ENCODE measurements at places on chromosomes 1 and 21.

DNA sequence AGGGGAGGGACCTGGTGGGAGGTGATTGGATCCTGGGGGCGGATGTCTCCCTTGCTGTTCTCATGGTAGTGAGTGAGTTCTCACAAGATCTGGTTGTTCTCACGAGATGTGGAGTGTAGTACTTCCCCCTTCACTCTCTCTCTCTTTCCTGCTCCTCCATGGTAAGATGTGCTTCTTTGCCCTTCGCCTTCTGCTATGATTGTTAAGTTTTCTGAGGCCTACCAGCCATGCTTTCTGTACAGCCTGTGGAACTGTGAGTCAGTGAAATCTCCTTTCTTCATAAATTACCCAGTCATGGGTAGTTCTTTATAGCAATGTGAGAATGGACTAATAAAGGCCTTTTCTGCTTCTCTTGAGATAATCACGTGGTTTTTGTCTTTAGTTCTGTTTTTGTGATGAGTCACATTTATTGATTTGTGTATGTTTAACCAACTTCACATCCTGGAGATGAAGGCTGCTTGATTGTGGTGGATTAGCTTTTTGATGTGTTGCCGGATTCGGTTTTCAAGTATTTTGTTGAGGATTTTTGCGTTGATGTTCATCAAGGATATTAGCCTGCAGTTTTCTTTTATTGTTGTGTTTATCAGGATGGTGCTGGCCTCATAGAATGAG lies 45.5 kb downstream of the RABGAP1L start:
- DNase-seq, result peak; percentile 6

DNA sequence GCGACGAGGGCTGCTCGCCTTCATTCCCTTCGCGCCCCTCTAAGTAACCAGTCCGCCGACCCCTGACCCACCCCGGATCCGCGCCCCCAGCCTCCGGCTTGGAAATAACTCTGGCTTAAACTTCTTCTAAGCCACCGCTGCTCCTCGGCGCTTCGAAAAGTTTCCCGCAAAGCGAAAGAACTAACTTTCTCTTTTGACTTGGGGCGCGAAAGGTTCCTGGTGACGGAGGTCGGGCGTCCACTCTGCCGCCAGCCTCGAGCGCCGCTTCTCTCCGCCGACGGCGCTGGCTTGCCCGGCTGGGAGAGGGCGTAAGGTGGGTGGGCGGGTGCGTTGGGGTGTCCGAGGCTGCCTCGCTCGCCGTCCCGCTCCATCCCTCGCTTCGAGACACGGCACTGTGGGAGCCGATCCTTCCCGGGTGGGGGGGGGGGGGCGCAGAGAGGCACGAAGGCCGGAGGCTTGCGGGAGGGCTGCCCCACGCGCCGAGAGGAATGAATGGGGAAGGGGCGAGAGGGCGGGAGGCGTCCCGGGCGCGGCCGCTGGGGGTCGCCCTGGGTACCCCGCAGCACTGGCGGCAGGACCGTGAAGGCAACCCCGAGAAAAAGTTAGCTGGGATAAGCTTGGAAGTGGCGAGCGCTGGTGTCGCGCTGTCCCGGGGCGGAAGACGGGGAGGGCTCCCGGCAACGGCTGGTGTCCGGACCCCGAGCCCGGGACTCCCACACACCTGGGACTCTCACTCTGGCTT lies 569 bp downstream of the ATF3 start:
- DNase-seq, result peak; percentile 31

- DNase-seq, result no peak
Observed at GRCh38 chr21:45393021-45393420, 11.9 kb upstream of the COL18A1 start.

DNA sequence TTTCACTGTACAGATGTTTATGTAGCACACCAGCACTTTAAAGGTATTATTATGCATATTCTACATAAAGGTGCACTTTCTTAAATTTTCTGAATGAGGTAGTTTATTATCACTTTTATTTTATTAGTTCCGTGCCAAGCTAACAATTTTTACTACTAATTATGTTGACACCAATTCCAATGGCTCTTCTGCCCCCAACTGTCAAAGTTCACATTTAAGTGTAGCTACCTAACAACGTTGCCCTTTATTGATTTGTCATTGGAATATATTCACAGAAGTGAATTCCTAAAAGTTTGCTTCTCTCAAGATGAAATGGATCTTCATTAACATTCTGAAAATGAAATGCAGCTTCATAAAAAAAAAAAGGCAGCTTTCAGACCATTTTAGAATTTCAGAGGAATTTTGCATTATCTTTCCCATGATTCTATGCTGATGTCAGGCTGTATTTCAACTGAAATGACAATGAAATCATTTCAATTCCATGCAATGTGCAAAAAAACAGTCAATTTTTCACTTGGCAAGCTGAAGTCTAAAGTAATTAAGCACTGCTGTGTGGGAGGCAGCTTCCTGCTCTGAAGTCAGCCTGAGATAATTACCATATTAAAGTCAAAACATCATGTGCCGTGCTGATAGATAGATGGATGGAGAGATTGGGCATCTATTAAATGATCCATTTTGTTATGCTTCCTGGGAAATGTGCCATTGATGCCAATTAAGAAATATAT lies 229.2 kb downstream of the TTLL7 start:
- no peak for DNase-seq

DNA sequence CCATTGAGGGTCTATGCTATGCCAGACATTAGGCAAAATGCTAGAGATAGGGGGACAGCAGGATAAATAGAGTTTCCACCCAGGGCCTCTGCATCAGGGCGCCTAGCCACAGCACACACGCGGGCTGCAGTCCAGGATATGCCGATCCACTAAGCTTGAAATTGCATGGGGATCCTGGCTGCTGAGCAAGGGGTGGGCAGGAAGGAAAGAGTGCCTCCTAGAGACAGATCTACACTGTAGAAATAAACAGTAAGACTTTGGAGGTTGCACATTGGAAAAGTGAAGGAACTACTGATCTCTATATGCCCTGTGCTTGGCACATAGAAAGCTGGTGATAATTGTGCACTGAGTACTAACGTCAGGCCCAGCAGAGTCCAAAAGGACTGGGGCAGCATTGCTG lies 411.1 kb downstream of the PRDM2 start:
- DNase-seq, result no peak

DNA sequence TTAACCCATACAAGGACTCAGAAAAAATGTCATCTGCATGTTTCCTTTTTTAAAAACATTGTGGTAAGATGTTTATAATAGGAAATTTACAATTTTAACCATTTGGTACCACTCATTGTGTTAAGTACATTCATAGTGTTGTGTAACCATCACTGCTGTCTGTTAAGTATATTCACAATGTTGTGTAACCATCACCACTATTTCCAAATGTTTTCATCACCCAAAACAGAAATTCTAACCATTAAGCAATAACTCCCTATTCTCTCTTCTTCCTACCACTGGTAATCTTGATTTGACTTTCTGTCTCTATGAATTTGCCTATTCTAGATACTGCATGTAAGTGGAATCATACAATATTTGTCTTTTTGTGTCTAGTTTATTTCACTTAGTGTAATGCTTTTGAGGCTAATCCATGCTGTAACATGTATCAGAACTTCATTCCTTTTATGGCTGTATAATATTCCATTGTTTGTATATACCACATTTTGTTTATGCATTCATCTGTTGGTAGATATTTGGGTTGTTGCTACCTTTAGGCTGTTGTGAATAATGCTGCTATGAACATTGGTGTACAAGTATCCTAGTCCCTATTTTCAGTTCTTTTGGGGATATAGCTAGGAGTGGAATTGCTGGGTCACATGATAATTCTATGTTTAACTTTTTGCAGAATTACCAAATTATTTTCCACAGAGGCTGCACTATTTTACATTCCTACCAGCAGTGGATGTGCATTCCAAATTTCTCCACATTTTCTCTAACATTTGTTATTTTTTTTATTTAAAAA lies 14.1 kb downstream of the HIPK1 start:
- no peak for DNase-seq

GRCh38 chr1:4483021-4483625 lies 171.3 kb upstream of the AJAP1 start:
- no peak for DNase-seq

DNA sequence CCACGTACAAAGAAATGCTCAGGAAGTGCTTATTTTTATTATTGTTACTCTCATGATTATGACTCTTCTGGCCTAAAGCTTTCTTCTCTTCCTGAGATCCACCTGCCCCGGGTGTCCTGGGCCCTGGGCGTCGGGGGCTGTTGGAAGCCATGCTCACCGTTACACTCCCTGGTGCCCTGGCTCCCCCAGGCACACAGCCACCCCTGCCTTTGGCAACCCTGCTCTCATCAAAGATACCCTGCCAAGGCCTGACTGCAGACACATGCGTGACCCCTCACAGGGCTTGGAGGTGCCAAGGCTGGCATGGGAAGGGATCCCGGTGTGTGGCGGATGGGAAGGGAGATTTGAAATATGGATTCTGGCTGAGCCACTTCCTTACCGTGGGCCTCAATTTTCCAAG lies 3.3 kb upstream of the KISS1 start:
- no peak for DNase-seq

DNA sequence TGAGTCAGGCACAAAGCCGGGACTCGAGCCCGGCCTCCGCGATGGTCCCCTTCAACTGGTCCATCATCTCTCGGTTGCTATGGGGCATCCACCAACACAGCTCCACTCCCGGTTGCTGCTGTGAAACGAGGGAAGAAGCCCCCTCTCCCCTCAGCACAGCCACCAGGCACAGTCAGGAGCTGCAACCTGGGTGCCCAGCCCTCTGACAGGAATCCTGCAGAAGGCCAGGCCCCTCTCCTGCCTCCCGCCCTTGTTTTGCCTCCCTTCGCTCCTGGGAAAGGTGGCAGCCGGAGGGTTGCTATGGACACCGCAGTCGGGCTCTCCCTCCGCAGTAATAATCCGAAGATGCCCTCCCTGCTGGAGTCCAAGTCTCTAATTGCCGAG lies 8.9 kb upstream of the KCNN3 start:
- no peak for DNase-seq

- no peak for DNase-seq
Observed at GRCh38 chr1:30755746-30756145, 1.8 kb downstream of the LAPTM5 start.

DNA sequence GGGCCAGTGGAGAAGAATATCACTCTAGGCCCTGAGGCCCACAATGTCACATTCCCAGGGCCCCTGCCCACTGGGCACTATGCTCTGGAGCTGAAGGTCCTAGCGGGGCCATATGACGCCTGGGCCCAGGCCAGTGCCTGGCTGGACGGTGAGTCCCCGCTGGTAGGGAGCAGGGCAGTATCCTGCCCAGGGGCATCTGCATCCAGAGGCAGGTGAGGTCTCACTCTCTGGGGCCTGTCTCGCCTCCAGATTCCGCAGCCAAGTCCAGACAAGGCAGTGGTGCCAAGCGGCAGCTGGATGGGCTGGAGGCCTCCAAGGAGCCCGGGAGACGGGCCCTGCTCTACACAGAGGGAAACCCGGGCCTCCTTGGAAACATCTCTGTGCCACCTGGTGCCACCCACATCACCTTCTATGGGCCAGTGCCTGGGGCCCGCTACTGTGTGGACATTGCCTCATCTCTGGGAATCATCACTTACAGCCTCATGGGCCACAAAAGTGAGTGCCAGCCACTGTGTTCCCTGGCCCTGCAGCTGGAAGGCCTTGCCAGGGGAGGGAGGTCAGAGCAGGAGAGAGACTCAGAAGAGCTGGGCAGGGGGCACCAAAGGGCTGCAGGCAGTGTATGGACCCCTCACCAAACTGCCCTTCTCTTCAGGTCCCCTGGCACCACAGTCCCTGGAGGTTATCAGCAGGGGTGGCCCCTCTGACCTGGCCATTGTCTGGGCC lies 11.1 kb upstream of the PTPN7 start:
- DNase-seq, result no peak

- DNase-seq, result no peak
Observed at GRCh38 chr1:21673277-21673780, 4.2 kb upstream of the RAP1GAP start.

DNA sequence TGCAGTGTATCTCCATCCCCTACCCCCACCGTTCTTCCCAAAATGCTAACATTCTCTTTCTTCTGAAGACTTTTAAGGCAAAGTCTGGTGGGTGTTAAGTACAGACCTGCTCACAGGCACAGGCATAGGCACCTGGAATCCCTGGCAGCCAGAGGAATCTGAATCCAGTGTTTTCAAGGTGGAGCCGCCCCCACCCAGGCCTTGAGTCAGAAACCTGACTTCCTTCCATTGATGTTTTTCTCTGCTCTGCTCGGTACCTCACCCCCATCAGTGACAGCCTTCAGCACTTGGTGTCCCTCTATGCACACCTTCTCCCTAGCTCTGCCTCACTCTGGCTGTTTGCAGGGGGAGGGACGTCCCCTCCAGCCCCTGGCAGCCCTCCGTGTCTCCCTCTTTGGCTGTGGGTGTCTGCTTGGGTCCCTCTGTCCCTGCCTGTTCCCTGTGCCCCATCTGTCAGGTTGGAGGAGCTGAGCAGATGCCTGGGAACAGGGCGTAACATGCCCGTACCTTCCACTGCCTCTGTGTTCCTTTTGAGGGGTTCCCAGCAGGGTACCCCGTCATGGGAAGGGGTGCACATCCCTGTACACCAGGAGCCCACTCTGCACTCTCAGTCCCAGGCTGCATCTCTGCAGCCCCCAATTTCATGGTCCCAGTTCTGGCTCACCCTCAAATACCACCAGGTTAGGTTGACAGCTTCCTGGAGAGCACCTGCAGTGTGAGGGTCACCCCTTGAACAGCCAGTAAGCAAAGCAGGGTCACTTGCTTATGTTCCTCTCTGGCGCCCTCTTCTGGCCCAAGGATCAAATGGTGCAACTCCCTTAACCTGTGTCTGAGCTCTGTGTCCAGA lies 6.7 kb downstream of the NCDN start:
- peak; percentile 61 for DNase-seq

- no peak for DNase-seq
Observed at GRCh38 chr1:213296558-213296957, 245.5 kb downstream of the RPS6KC1 start.

- DNase-seq, result no peak
Observed at GRCh38 chr1:81118550-81118949, 682.2 kb upstream of the ADGRL2 start.

- DNase-seq, result no peak
Observed at GRCh38 chr1:169631249-169631648, 1.3 kb upstream of the SELP start.

- DNase-seq, result no peak
Observed at GRCh38 chr1:29736582-29737188, 500.4 kb downstream of the PTPRU start.

DNA sequence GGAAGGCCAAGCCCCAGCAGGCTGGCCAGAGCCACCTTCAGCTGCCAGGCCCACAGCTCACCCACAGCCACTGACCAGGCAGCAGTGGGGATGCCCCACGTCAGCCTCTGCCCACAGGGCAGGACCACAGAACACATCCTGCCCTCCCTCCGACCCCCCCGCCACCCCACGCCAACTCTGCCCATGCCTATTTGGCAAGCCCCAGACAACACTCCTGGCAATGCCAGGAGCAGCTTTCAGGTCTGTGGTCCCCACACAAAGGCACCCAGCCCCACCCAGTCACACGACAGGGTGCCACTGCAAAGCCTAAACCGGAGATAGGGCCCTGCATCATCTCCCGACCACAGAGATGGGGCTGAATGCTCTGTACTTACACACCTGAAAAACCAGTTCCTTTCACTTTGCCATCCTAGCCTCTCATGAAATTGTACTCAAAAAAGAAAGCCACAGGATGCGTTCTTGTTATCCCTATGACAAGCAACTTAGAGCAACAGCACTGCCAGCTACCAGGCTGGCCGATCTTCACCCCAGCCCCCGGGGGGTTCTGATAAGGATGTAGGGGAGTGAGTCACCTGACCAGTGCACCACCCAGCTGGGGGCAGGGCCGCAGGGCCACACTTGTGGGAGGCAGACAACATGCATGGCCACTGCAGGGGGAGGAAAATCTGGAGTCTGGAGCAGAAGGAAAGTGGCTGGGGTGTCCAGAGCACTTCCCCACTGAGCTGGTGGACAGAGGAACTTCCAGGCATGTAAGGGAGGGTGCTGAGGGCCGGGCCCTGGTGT lies 36.2 kb downstream of the UBE2G2 start:
- DNase-seq, result peak; percentile 36
